Hematopoietic multipotent progenitor cell treated with erythropoietin and hydrocortisone succinate and interleukin-3 and kit ligand, for 8 days (in vitro differentiated cells): ENCODE measurements at places on chromosomes 2 and 18.

GRCh38 chr2:160493227-160494028, at the start of gene RBMS1:
Gene RBMS1 (minus strand): TSS chr2:160493807. CDS start chr2:160493363, 444 bp downstream.
- DNase-seq, result peak; percentile 14

DNA sequence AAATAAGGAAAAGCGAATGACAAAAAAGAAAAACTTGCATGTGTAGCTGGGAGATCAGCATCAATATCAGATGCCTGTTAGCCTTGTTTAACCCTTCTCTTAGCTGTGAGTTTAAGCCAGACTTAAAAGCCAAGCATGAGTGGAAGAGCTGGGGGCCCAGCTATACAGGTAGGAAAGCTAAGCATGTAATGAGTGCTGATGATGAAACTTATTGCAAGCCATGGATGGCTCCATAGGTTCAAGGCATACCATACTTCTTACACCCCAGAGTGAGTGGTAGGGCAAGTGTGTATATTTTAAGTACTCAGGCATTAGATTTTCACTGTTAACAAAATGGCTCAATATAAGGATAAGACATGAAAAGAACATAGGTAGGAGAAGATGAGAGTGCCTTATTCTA, 28.0 kb downstream of the RBBP8 start:
- no peak for DNase-seq

DNA sequence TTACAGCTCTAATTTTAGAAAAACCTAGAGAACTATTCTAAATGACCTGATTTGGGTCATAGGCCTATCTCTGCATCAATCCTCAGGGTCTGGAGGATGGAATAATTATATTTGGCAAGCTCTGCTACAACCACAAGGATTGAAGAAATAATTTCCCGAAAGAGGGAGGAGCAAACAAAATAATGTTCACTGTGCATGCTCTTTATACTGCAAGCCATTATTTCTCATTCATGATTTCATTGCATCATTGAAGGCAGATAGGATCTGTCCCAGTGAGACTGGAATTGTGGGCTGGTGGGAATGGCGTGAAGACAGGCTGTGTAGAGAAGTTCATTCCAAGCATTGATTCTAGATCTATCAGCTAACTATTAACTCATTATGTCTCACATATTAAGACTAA, 12.7 kb upstream of the MAPRE2 start:
- DNase-seq, result no peak

DNA sequence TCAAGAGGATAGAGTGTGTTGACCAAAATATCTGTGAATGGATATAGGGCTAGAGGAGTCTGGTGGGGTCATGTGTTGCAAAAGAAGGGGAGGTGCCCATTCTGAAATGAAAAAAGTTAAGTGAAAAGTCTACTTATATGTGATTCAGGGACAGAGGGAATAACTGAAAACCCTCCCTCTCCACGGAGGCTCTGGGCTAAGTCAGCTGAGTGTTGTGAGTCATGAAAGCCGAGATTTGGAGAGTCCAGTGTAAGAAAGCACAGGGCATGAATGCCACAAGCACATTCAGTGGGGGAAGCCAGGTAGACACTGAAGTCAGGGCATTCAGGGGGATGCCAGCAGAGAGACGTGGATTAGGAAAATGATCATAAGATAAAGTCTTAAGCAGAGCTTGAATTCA, 871.9 kb downstream of the TSN start:
- no peak for DNase-seq

GRCh38 chr18:74360852-74361655, 45.4 kb downstream of the C18orf63 start:
- DNase-seq, result no peak

DNA sequence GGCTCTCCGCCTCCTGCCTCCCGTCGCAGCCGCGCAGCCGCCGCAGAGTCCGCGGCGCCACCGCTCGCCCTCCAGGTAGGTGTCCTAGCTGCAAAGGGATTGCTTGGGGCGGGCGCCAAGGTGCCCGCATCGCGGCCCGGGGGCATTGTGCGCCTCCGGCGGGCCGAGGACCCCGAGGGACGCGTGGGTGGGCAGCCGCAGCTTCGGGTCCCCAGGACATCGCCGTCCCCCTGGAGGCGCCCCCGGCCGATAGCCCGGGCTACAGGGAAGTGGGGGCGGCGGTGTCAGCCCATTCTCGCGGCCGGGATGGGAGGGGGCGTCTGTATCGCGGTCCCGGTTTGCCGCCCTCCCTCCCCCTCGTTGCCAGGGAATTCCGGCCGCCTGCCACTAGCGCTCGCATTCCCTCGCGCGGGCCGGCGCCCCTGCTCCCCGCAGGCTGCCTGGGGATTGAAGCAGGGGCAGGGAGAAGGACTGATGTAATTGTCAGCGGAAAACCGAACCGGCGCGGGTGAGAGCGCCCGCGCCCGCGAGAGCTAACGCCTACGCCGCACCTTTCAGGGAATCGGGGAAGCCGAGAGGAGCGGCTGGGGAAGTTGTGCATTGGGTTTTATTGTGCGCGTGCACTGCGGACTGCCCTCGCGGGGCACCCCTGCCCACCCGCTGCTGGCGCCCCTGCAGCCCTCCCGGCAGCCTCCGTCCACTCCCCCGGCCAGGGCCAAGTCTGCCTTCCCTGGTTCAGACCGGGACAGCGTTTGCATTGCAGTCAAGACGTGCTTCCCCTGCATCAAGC, 483 bp downstream of the OSBPL6 start:
- peak; percentile 3 for DNase-seq

DNA sequence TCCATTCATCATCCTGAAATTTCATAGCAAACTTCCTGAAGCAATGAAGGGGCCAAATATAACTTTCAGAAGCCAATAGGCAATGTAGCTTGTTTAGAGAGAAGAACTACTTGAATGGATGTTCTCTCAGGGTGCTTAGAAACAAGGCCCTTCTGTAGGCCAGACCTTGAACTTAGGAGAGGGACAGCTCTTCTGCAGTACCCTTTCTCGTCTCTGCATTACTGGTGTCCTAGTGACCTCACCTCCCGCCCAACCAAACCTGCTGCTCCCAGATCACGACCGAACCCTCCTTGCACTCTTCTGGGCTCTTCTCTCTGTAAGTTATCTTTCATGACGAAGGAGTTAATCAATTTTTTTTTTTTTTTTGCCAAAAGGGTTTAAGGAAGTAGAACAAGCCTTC, 543.9 kb downstream of the TDRD15 start:
- DNase-seq, result no peak

DNA sequence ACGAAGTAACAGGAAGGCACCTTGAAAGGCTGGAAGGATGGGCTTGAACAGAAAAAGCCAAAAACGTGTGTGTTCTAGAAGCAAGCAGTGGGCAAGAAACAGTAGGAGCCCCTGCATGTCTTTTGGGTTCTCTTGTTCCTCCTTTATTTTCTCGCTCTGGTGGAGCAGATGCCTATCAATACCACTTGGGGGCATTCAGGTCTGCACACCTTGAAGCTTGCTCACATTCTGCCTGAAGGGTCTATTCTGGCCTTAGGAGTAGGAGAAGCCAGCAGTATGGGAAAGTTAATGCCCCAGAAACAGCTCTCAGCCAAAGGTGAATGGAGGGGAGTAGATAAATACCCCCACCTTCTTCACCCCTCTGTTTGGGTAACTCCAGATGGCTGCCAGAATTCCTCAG, 204.5 kb downstream of the TXNL1 start:
- DNase-seq, result no peak

DNA sequence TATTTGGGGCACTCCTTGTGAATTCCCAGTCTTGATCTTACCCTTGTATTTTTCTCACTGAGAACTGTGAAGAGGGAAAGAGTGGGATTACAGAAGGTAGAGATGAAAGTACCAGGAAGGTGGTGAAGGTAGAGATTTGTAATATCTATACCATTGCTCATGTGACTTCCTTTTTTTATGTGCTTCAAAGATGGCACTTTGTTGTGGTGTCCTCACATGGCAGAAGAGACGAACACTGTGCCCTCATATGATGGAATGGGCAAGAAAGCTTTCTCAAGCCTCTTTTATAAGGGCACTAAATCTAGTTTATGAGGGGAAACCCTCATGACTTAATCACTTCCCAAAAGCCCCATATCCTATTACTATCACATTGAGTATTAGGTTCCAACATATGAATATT, 28.9 kb upstream of the PPM1B start:
- DNase-seq, result no peak

GRCh38 chr2:8276026-8276425, 405.8 kb upstream of the ID2 start:
- DNase-seq, result no peak

- DNase-seq, result peak; percentile 57
Measured at GRCh38 chr18:58161659-58162058, 117.6 kb downstream of the NEDD4L start.

DNA sequence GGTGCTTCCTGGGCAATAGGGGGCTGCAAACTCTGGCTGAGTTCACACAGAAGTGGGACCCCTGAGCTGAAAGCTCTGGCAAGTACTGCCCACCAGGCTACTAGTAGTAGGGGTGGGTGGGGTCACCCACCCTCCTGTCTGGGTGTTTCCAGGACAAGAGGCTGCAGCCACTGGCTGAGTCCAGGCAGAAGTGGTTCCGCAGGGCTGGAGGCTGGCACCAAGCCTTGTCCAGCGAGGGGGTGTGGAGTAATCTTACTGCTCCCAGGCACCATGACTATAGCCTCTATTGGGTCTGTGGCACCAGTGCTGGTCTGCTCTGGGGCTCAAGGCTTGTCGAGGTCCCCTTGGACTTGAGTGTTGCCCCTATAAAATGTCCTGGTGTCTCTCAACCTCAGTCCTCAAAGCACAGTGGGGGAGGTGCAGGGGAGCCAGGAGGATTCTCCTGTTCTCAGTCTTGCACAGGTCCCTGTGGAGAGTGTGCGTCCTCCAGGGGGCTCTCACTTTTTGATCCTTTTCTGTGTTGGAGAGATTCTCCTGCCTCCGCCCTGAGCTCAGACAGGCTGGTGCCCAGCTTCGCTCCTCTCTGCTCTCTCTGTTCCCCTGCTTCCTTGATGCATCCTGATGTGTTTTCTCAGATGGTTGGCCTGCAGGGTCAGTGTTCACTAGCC, 48.1 kb downstream of the NUP35 start:
- DNase-seq, result no peak
